ENCODE measurements at places on chromosomes 5 and 9. TPM values are rescaled to one million over a fixed set of nuclear protein-coding genes. Genes with fewer than 3 reads are reported as not detected.

Gene GPR150
- polyA plus RNA-seq, result 0.27 TPM

Gene CCL21
- polyA plus RNA-seq, result not detected

- no peak for DNase-seq
Observed at GRCh38 chr9:117135501-117136098, 279.3 kb downstream of the ASTN2 start.

DNA sequence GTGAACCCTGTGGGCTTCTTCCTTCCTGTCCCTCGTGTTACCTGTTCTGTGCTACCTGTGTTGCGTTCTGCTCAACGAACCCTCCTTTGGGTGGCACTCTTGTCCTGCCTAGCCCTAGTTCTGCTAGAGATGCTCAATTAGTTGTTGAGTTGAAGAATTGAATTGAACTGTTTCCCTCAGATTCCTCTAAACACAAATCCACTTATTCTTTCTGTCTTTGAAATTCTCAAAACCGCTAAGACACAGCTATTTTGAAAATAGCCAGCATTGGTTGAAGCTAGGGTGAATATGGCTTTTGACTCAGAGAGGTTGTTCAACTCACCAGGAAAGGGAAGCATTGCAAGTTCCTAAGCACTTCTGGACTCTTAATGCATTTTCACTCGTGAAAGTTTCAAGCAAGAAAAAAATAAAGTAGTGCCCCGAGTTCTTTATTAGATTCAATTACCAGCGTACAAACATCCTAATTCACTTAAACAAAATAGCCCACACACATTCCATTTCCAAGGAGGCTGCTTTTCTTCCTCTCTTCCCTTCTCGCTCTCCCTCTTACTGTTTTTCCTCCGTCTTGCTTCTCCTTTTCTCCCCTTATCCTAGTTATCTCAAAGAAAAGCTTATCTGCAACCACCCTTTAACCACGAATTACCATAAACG lies 642 bp upstream of the ITGA1 start:
- no peak for DNase-seq

Gene DIPK1B
- 78.8 TPM for polyA plus RNA-seq

Gene PDZD2
- 1.2 TPM for polyA plus RNA-seq

DNA sequence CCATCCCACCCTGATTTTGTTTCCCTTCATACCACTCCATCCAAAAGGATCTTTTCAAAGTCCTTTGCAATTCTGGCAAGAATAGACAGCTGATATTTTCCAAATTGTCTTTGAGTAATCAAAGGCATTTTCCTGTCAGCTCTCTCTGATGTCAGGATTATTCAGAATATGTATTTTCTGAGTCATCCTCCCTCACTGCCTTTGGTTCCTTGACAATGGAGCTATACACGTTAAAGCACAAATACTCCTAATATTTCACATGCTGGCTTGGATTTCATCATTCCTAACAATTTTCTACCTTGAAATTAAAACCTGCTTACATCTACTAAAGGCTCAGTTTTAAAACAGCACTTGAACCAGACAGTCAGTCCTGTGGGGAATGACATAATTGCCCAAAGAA lies 379.4 kb downstream of the GADD45G start:
- DNase-seq, result no peak

Gene FLT4
- 6.5 TPM for polyA plus RNA-seq

Gene PCDHA4
- 3.8 TPM for polyA plus RNA-seq

- no peak for DNase-seq
Observed at GRCh38 chr9:89887286-89887685, 282.5 kb downstream of the GADD45G start.

DNA sequence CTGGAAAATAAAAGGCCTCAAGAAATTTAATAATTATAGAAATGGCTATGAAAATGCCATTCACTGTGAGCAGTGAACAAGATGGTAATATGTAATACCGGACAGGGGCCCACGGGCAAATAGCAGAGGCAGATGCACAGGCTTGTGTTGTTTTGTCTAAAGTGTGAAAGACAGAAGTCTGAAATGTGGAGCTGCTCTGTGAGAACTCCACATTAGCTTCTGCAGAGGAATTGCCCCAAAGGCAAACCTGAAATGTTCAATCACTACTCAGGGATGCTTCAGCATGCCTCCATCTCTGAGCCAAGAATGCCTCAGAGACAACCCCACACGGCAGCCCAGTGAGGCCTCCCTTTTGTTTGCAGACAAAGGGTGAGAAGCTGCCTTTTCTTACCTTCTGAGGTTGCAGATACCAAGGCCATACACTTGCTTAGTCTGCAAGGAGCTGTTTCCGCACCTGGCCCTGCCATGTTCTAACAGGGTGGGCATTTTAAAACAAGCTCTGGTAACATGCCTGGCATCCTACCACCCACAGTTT lies 124.3 kb upstream of the CXCL14 start:
- DNase-seq, result no peak

Gene OR1Q1
- not detected for polyA plus RNA-seq

DNA sequence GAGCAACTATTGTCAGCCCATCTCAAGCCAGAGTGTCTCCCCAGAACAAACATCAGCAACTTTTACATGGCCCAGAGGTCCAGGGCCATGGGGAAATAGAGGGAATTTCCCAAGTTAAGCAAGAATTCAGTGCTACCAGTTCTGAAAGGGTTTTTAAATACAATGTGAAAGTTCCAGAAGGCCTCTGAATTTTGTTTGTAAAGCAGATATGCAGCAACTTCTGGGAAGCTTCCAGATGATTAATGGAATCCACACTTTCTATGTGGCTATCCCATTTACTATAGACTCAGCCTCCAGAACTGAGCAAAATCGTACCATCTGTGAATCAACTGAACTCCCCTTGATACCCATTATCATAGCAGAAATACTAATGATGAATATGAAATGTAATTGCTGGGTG lies 93.8 kb downstream of the FEM1C start:
- no peak for DNase-seq

GRCh38 chr5:115932991-115933390 lies 29.3 kb upstream of the LVRN start:
- no peak for DNase-seq

DNA sequence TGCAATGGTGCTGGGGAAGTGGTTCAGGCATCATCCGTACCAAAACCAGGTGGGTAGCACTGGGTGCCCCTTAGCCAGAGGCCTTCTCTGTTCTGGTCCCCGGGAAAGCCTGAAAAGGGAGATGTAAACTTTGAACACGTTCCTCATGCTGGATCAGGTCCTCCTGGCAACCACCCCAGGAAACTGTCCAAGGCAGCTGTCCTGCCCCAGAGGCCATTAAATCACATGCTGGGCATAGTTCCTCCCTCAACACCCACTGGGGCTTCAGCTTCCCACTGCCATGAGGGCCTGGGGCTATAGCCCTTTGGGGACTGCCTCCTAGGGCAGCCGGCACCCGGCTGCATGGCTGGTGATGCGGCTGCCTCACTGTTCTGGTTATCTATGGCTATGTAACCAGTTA lies 228.9 kb upstream of the MVB12B start:
- no peak for DNase-seq

- no peak for DNase-seq
Observed at GRCh38 chr5:139413153-139413552, 9.3 kb upstream of the SPATA24 start.

Gene WNT8A
- polyA plus RNA-seq, result not detected

Gene PCDHA12
- polyA plus RNA-seq, result 4.2 TPM

- DNase-seq, result no peak
Observed at GRCh38 chr9:114371973-114372917, 15.5 kb downstream of the AKNA start.

Gene IQGAP2
- polyA plus RNA-seq, result 11.6 TPM

GRCh38 chr9:12719431-12719830 lies 26.2 kb downstream of the TYRP1 start:
- DNase-seq, result no peak

Gene SPATA31C1
- polyA plus RNA-seq, result 0.19 TPM

GRCh38 chr9:136825295-136826187 lies 16.7 kb upstream of the AJM1 start:
- DNase-seq, result no peak

DNA sequence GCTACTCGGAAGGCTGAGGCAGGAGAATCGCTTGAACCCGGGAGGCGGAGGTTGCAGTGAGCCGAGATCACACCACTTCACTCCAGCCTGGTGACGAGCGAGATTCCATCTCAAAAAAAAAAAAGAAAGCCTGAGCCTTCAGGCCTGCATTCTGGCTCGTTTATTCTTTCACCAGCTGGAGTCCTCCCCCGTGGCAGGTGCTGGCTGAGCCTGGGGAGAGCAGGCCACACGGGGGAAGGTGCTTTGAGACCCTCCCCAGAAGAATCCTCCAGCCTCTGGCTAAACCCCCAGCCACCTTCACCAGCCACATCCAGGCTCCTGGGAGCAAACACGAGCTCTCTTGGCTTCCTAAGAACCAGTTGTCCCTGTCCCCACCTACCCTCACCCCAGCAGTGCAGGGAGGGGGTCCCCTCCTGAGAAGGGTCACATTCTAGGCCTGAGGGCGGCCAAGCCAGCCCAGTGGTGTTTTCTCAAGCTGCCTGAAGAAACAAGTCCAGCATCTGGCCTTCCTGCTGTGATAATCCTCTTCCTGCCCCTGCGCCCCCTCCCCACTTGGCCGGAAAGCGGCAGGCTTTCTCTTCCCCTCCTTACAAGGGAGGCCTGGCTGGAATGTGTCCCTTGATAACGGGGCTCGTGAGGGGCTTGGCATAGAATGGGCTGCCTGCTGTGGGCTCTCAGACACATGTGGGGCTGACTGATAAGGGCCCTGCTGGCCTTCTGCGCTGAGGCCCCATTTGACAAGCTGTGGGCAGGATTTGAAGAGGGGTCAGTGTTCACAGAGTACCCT lies 41.5 kb downstream of the PLPP7 start:
- peak; percentile 80 for DNase-seq

DNA sequence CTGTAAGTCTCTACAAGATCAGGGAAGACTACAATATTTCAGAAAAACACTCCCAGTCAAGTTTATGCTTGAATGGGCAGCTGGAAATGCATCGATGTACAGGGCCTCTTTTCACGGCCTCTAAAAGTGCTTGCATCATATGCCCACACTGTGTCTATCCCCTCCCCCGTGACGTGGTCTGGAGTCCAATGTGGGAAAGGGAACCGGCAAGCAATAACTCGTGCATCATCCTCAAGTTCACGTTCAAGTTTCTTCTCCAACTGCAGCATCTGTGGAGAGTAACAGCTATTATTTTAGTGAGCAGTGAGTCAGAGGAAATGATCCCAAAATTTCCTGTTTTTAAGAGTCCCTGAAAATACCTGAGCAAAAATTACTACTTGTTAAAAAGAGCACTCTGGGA lies 22.3 kb downstream of the ATPSCKMT start:
- DNase-seq, result no peak

- DNase-seq, result no peak
Observed at GRCh38 chr5:125149527-125149926, 403.1 kb upstream of the ZNF608 start.

DNA sequence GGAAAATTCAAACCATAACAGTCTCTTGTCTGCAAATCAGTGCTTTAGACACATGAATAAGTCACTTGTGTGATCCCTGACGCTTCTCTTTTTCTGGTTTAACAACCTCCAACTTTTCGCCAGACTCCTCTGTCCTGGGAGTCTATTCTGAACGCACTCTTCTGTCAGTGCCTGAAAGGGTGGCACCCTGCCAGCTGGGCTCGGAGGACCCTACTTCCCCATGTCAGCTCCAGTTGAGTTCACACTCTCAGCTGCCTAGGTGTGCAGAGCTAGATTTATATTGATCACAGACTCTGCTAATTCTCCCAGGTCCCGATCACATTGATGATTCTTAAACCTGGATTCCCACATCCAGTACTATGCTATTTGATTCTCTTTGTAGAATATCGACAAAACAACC lies 649.1 kb downstream of the BNC2 start:
- DNase-seq, result no peak

DNA sequence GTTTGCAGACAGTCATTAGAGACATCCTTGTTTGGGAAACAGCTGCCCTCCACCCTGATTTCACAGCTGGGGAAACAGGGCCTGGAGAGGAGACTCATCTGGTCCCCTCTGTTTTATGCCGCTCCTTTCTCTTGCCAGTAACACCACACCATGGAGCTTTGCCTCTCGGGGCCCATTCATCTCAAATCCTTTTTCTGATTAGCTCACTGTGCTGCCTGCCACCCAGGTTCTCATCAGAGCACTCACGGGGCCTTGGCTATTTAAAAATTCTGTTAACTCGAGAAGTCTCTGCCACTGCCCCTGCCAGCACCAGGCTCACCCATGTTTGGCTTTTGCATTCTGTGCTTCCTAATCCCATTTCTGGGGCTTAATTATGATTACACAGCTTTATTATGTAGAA lies 36.8 kb upstream of the C5orf58 start:
- no peak for DNase-seq

Gene OTP
- not detected for polyA plus RNA-seq

GRCh38 chr5:113061846-113062780 lies 85.5 kb downstream of the DCP2 start:
- no peak for DNase-seq

- DNase-seq, result no peak
Observed at GRCh38 chr5:3531320-3531986, 64.2 kb upstream of the IRX1 start.

DNA sequence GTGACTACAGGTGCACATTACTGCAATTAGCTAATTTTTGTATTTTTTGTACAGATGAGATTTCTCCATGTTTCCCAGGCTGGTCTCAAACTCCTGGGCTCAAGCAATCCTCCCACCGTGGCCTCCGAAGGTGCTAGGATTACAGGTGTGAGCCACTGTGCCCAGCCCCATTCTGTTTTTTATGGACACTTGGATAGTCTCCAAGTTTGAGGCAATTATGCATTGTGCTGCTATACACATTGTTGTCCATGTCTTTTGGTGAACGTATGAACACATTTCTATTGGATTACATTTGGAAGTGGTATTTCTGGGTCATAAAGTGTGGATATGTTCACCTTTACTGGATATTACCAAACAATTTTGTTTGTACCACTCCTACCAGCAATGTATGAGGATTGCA lies 22.4 kb upstream of the PLPP1 start:
- DNase-seq, result no peak

GRCh38 chr5:87899721-87900131 lies 368.9 kb downstream of the TMEM161B start:
- no peak for DNase-seq

Gene IER5L
- polyA plus RNA-seq, result 0.65 TPM

Gene CDO1
- polyA plus RNA-seq, result 47.1 TPM
